ENCODE measurements at places on chromosomes 4 and X. TPM values are rescaled to one million over a fixed set of nuclear protein-coding genes. Genes with fewer than 3 reads are reported as not detected.

Gene RPS6KA3
- total RNA-seq: 31.0 TPM

Gene AVPR2
- total RNA-seq: not detected

Gene PCDH18
- total RNA-seq: 5.1 TPM

Gene MSX1
- total RNA-seq: 9.7 TPM

All from dorsolateral prefrontal cortex (tissue), 122 donors.